Hepatocyte (in vitro differentiated cells): ENCODE measurements at places on chromosomes 2 and 18. TPM values are rescaled to one million over a fixed set of nuclear protein-coding genes. Genes with fewer than 3 reads are reported as not detected.

Gene DYNAP
- not detected in 2 replicates for total RNA-seq

Gene CYP26B1
- 5.2 and 6.5 TPM in 2 replicates for total RNA-seq

DNA sequence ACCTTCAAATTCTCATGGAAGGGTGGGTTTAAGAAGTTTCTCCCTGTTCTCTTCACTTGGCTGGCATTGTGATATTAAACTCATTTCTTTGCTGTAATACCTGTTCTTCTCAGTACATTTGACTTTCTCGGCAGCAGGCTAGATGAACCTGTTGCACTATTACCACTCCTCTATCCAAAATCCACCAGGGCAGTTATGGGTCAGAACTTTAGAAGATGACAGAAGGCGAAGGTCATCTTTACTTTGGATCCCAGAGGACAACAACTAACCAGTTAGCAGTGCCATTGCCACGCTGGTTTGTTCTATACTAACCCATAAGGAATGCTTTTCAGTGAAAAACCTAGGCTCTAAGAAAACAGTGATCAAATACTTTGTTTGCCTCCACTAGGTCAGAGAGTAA lies 901.0 kb downstream of the TSN start:
- peaks cover 7% of the 10 kb centered on the region for H3K4me1 ChIP-seq
- peaks cover 14% of the 10 kb centered on the region for H3K27me3 ChIP-seq
- H3K4me3 ChIP-seq = no peak overlapping the region
- DNase-seq = no peak

GRCh38 chr2:48711343-48711742 lies 44.2 kb downstream of the LHCGR start:
- H3K36me3 ChIP-seq = no peaks in the 10 kb centered on the region
- peaks cover 19% of the 10 kb centered on the region for H3K4me1 ChIP-seq
- no peak overlapping the region for H3K4me3 ChIP-seq
- no peak for DNase-seq

- DNase-seq = no peak
- no peak overlapping the region for H3K27ac ChIP-seq
- H3K4me1 ChIP-seq = no peaks in the 10 kb centered on the region
- no peaks in the 10 kb centered on the region for H3K36me3 ChIP-seq
- no peaks in the 10 kb centered on the region for H3K27me3 ChIP-seq
Measured at GRCh38 chr2:43685357-43685756, 9.1 kb upstream of the C1GALT1C1L start.

Gene PRKAG3
- total RNA-seq = not detected in 2 replicates

GRCh38 chr18:45910405-45911023 lies 56.6 kb downstream of the EPG5 start:
- H3K27me3 ChIP-seq = no peaks in the 10 kb centered on the region
- H3K4me1 ChIP-seq = no peaks in the 10 kb centered on the region
- DNase-seq = peak; percentile 72
- no peak overlapping the region for H3K27ac ChIP-seq

- no peaks in the 10 kb centered on the region for H3K4me1 ChIP-seq
- no peak overlapping the region for H3K4me3 ChIP-seq
- H3K36me3 ChIP-seq = no peaks in the 10 kb centered on the region
- no peak for DNase-seq
Measured at GRCh38 chr2:216235462-216235861, 126.3 kb downstream of the XRCC5 start.

Gene PSD4
- 22.6 and 26.5 TPM in 2 replicates for total RNA-seq
